Activated naive CD8-positive, alpha-beta T cell treated with anti-CD3 and anti-CD28 coated beads, Interleukin-2, amount 50 U/mL, for 24 hours (primary cell): ENCODE measurements at places on chromosomes 12 and 14.

DNA sequence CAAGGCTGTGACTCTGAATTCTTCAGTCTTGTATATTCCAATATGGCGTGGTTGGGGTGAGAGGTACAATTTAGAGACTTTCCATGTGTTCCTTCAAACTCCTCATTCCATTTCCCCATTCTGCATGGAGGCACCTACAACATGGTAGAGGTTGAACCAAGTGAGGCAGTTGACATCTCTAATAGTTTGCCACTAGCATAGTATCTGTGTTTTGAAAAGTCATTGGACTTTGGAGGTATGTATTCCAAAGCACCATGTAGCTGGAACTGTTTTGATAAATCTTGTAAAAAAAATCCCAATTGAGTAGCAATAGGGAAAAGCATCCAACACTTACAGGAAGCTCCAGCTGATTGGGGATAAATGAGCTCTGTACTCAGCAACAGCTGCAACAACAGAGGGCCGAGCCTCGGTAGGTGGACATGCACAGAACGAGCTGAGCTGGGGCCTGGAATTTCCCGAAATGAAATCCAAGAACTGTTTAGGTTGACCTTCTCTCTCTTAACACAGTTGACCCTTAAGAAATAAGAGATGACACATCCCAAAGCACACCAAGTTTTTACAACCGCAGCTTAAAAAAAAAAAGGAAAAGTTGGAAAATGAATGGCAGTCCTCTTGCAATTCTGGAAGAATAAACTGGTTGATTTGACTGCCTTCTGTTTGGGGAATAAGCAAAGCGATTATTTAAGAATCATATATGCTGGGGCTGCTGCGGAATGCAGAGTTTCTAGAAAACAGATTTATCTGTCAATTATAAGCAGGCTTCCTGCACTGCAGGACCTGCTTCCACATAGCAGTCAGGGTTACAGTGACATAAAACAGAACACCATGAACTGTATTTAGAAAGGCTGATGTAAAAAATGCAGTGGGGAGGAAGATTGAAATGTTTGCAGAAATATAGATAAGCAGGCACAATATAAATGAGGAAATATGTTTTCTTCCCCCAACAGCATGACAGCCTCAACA lies 194.6 kb upstream of the KRR1 start:
- DNase-seq, result no peak

- DNase-seq, result peak; percentile 84
These were observed 106.4 kb downstream of the ARF6 start for GRCh38 chr14:49999146-49999761.

DNA sequence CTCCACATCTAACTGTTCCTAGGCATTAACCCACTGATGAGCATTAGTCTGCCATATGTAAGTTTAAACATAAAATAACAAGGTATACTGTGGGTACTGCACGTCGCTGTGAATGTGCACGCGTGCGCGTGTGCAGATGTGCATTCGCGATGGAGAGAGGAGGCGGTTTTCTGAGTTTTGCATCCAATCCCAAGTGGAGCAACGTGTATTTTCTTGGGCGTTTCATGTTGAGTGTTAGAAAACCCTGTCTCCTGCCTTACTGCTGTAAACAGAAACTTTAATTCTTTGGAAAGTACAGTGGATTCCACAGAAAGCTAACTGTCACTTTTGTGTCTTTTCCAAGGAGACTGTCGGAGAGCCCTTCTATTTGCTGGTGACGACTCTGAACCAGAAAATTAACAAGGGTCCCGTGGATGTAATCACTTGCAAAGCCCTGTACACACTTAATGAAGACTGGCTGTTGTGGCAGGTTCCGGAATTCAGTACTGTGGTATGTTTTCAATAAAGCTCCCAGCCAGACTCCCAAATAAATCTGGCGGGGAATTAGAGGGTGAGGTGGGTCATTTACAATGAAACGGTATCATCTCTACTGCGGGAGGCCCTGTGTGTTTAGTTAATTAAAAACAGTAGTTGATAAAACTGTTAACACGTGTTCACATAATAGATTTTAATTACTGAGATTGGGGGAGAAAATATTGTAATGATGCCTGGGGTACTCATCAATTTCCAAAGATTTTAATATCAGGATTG lies 116.5 kb downstream of the PLXNC1 start:
- DNase-seq, result no peak

GRCh38 chr12:57535764-57536596 lies 11.0 kb downstream of the DCTN2 start:
- DNase-seq, result no peak

DNA sequence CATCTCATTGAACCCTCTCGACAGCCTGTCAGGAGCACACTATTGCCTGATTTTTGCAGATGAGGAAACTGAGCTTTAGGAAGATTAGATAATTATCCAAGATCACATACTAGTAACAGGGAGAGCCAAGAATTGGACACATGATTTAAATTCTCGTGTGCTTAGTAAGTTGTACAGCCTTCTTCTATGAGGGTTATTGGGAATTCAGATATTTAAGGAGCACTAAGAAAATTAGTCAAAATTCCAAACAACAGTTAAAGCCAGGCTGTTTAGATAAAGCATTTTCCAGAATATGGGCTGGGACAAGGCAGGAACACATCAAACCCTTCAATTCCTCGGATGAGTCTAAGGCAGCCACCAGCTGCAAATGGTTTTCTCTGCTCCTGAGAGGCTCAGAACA lies 148.8 kb downstream of the TMEM30B start:
- no peak for DNase-seq

DNA sequence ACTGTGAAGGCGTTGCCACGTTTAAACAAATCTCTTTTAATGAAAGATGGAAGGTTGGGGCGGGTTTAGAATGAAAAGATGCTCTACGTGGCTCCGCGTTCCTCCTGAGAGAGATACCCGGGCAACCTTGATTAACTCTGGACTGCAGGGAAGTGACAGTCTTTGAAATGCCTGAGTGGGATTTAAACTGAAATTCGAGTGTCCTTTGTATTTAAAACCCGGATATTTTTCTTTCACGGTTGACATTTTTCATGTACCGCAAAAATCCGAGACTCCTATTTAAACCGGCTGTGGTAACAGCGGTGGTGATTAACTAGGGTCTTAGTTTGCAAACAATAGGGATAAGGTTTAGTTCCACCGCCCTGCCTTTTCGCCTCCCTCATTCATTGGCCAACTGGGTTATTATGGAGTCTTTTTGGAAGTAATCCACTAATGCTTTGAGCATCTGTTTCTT lies 707 bp downstream of the G2E3 start:
- DNase-seq, result no peak

- DNase-seq, result no peak
These were observed 1046.1 kb downstream of the SLC6A15 start for GRCh38 chr12:83866477-83866876.

GRCh38 chr12:13606290-13606689 lies 375.1 kb downstream of the GRIN2B start:
- DNase-seq, result no peak

DNA sequence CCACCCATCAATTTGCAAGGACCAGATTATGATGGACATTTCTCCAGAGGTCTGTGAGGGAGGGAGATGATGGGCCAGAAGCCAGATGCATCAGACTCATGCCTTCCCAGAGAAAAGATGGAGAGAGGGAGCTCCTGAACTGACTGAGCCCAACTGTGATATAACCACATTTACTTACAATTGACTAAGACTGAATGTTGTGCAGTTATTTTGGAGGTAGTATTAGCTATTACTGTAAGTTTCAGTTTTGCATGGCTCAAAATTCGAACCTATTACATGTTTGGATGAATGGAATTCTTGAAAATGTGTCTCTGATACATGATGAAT lies 211.1 kb upstream of the SFSWAP start:
- DNase-seq, result no peak

GRCh38 chr14:77094672-77095284 lies 3.3 kb upstream of the CIPC start:
- peak; percentile 80 for DNase-seq

- peak; percentile 90 for DNase-seq
These were observed 8.6 kb downstream of the PPP1R1A start for GRCh38 chr12:54579696-54580333.

- DNase-seq, result no peak
These were observed 272.2 kb downstream of the ALG10B start for GRCh38 chr12:38588624-38589305.

- DNase-seq, result no peak
These were observed 266.4 kb downstream of the KCNH5 start for GRCh38 chr14:62778852-62779251.

DNA sequence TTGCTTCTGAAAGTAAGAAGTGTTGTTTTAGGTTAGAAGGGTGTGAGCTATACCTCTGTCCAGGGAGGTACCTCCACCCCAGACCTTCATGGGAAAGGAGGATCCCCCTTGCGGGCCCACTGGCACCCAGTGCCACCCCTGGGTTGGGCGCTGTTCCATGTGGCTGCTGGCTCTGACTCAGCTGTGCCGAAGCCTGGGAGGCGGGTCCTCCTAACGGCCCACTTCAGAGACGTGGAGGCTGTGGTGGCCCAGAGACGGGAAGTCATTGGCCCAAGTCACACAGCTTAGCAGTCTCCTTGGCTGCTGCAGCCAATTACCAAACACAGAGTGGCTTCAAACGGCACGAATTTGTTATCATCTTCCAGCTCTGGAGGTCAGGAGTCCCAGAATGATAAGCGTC lies 10.2 kb downstream of the RFLNA start:
- DNase-seq, result no peak

DNA sequence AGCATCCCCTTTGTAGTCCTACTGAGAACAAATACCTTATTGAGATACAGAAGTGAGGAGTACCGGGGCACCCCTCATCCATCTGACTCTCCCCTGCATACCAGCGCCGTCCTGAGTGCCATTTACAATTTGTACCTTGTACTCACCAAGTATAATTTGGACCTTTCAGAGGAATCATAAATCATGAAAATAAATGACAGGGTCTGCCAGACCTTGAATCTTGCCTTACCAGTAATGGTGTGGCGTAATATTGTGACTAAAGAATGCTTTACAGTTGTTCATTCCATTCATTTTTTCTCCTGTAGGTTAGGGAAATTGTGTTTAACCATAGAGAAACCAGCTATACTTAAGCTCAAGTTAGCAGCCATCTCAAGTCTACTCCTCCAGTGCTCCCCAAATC lies 243.7 kb upstream of the RGS6 start:
- DNase-seq, result no peak

DNA sequence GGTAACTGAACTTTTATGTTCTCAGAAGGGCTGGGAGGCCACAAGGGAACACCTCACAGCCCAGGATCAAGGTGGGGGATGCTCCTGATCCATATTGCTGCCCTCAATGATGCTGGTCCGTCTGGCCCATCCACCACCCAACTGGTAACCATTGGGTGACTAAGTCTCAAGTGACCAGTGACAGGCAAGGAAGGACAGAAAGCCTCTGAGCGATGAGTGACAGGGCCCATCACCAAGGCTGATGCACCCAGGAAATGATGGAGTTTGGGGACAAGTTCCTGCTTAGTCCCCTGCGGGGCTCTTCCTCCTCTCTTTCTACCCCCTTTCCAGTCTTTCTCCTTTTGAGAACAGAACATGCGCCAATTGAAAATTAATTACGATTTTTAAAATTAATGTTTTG lies 2.6 kb upstream of the MMP19 start:
- DNase-seq, result no peak

DNA sequence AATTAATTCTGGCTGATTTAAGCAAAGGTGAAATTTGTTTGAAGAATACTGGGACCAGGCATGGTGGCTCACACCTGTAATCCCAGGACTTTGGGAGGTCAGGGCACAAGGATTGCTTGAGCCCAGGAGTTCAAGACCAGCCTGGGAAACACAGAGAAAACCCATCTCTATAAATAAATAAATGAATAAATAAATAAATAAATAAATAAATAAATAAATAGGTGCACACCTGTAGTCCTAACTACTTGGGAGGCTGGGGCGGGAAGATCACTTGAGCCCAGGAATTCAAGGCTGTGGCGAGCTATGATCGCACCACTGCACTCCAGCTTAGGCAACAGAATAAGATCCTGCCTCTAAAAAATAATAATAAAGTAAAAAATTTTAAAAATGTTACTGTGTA lies 4.4 kb upstream of the C14orf39 start:
- DNase-seq, result no peak

GRCh38 chr12:39638178-39638577 lies 18.6 kb upstream of the ABCD2 start:
- no peak for DNase-seq

- DNase-seq, result no peak
These were observed 10.2 kb upstream of the PGF start for GRCh38 chr14:74965486-74966153.

DNA sequence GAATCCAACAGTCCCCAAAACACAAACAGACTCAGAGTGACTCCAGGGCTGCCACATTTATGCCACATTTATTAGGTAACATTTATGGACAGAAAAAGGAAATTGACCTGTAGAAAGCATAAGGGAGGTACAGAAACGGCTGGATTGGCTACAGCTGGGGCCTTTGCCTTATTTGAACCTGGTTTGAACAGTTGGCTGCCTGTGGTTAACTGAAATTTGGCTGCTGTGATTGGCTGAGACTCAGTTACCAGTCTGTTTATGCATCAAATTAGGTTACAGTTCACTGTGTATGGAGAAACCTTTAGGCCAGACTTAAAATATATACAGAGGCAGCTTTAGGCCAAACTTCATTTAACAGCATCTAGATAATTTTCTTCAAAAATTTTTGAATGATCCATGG lies 27.8 kb upstream of the PCNX1 start:
- no peak for DNase-seq

DNA sequence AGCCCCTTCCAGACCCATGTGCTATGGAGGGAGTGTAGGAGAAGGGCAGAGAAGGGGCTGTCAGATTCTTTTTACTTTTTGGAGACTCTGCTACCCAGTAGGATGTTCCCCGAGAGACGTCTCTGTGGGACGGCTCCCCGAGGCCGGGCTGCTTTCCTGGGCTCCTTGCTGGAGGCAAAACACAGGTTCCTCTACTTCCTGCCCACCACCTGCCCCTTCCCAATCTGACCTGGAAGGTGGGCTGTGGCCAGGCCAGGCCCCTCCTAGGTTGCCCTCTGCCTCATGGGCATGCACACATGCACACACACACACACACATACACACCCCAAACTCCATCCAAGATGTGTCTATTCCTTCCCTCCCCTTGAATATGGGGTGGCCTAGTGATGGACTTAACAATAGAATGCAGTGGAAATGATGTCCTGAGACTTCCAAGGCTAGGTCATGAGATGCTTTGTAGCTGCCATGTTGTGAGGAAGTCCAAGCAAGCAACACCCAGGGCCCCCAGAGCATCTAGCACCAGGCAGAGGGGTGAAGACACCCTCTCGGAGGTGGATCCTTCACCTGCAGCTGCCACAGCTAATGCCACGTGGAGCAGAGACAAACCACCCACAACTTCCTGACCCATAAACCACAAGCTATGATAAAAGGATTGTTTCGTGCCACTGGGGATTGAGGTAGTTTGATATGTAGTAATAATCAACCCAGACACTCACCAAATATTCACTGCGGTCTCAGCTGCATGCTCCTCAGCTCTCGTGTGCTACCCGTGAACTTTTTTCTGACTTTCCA lies 1.6 kb upstream of the ASB2 start:
- DNase-seq, result peak; percentile 71

DNA sequence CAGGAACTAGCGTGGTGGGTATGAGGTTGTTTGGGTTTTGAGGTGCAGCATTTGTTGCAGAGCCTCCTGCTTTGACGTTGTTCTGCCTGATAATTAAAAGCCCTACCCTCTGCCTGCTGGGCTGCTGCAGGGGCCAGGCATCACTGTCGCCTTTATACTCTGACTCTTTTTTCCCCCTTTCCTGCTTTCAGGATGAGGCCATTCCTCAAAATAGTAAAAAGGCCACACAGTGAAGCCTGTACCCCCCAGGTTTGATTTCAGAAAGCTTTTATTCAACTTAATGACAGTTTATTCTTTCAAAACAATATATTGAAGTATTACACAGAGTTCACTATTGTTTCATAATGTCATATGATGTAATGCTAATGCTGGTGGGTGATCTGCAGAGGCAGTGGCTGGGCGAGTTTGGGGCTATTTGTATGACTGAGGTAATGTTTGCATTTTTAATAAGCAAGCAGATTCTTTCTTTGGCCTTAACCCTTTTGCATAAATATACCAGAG lies 9.1 kb downstream of the BORCS5 start:
- no peak for DNase-seq
